ENCODE measurements at places on chromosomes 7 and 10. TPM values are rescaled to one million over a fixed set of nuclear protein-coding genes. Genes with fewer than 3 reads are reported as not detected.

AFAP1L2 gene
- total RNA-seq: 170 TPM

ANXA8 gene
- 0.72 TPM for total RNA-seq

- no peak for DNase-seq
These were observed 277.1 kb downstream of the SNX13 start for GRCh38 chr7:17663061-17663675.

- no peak for DNase-seq
These were observed 9.8 kb downstream of the CEP41 start for GRCh38 chr7:130430841-130431666.

- no peak for DNase-seq
These were observed 177.4 kb downstream of the PCLO start for GRCh38 chr7:82985144-82985802.

- DNase-seq: no peak
These were observed at the start of gene PIK3CG for GRCh38 chr7:106865130-106866041. Gene PIK3CG, plus strand, starts transcription at chr7:106865282. Its CDS starts 2,280 bp downstream, at chr7:106867562.

All from Panc1 (cell line).